ENCODE measurements at places on chromosomes 16 and 17.

GRCh38 chr16:88971371-88972097 lies 5.5 kb downstream of the CBFA2T3 start:
- DNase-seq, result no peak

DNA sequence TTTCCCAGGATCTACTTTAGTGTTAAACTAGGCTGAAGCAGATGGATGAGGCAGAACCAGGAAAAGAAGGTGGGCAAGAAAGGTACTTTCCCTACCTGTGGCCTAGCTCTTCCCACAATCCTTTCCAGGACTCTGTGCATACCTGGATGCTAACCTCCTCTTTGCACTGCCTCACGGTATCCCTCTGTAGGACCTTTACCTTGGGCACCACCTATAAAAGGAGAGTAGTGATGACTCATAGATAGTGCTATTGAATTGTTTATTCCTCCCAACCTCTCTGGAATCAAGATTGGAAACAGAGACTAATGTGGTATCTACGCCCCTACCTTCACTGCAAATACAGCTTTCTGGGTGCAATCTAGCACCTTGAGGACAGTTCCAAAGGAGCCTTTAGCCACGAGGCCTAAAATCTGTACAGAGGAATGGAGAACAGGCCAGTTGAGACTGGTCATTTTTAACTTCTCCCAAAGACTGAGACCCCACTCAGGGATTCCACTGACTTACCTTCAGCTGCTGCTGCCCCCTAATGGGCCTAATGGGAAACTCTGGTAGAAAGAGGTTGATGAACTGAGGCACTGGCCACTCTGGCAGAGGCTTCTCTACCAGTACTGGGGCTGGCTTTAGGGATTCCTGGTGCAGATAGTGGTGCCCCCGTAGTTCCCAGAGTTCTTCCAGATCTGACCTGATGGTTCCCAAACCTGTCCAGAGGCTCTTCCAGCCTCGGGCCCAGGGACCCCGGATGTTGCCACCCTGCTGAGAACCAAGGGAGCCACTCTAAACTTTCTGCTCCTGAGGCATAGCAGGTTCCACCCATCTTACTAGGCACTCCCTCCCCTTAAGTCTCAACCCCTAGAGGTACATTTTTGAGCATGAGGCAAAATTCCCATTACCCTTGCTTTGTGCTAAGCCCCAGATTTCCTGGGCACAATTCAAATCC lies 781 bp downstream of the RSKR start:
- peak; percentile 24 for DNase-seq

DNA sequence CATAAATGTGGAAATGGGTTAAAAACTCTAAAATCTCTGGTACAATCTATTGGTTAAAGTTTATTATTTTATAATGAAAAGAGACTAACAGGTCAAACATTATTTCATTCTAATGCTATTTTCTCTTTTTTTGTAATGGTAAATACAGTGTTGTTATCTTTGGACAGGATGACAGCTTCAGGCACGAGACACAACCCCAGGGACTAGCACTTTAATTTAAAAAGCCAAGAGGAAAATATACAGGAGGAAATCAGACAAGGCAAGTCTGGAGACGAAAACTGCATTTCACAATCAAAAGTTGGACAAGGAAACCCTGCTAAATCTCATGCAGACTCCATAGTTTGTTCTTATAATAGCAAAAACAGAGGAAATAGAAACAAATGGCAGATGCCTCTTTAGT lies 589.1 kb upstream of the CDH8 start:
- no peak for DNase-seq

- no peak for DNase-seq
Observed at GRCh38 chr17:2082003-2082781, 27.3 kb downstream of the HIC1 start.

- no peak for DNase-seq
Observed at GRCh38 chr16:2970563-2970962, 1.4 kb downstream of the PAQR4 start.

DNA sequence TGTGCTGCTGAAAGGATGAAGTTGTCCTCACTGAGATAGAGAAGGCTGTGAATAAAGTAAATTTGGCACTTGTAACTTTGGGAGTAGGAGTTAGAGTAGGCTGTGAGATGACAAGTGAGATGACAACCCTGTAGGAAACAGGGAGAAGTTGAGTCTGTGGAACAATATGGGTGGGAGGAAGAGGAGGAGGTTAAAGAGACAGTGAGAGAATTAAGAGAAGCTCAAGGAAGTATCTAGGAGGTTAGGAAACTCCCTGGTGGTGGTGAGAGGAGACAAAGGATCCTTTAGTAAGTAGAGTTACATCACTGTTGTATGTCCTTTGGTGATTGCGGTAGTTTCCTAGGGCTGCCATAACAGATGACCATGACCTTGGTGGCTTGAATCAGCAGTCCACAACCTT lies 10.7 kb upstream of the HSD17B2 start:
- no peak for DNase-seq

DNA sequence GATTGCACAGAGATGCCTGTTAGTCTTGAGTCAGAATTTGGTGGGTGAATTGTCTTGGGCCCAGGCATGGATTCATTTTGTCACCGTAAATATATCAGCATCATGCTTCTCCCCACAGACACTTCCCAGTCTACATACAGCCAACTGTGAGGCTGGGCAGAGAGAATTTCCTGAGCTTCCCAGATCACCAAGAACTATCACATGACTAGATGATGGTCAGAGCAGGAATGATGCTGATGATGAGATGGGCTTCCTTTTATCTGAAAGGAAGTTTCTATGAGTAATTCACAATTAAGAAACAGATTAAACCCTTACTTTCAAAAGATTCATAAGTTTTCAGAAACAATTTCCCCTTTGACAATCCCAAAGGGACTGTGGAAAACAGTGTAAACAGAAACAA lies 323 bp upstream of the KRTAP9-9 start:
- DNase-seq, result no peak

DNA sequence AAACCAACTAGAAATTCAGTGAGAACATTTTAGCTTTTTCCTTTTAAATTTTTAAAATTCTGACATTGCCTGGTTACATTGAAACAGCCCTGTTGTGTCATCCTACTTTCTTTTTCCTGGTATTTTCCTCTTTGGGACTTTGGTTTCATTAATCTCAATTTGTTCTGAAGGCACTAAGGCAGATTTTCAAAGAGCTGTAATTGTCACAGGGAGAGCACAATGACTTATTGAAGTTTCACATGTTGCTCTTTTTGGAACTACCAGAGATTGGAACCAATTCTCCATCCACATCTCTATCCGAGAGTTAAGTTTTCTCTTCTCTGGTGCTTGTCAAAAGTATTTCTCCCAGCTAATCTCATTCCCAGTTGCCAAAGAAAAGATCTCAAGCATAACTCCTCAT lies 144.7 kb upstream of the TBX2 start:
- DNase-seq, result no peak

DNA sequence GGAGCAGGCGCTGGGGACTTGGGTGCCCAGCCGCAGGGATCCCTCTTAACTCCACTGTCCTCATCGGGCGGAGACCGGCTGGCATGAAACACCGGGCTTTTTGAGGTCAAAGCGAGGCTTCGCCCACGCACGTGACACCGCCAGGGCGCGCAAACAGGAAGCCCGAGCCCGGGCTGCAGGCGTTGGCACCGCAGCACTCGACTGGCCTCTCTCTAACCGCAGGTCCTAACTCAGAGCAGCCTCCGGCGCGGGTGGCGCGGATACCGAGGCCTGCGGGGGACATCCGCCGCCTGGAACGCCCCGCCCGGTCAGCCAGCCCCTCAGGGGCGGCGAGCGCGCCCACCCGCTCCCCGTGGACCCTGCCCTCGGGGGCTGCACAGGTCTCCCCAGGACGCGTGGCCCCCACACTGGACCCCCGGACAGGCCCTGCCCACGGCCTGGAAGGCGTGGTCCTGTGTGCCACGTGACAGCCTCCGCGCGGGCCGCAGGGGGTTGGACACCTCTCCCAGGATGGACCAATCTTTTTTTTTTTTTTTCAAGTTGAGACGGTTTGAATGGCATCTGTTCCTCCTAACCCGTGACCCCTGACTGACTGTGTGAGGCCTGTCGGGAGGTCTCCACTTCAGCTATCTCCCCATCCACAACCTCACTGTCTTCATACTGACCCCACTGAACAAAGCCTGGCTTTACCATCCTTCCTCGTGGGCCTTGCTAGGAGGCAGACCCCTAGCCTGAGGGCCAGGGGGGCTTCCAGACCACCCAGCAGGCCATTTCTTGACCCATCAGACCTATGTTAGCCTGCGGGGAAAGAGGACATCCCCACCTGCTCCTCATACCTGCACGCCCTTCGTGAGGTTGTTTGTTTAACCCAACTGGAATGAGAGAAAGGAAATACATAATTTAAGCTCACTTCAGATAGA lies 8.4 kb upstream of the SLC47A2 start:
- DNase-seq, result no peak

- no peak for DNase-seq
Observed at GRCh38 chr16:9176547-9177418, 85.3 kb downstream of the HAPSTR1 start.

- DNase-seq, result no peak
Observed at GRCh38 chr16:67656344-67657016, 3.6 kb downstream of the ACD start.

GRCh38 chr16:89690392-89690901 lies 4.0 kb downstream of the CDK10 start:
- no peak for DNase-seq

DNA sequence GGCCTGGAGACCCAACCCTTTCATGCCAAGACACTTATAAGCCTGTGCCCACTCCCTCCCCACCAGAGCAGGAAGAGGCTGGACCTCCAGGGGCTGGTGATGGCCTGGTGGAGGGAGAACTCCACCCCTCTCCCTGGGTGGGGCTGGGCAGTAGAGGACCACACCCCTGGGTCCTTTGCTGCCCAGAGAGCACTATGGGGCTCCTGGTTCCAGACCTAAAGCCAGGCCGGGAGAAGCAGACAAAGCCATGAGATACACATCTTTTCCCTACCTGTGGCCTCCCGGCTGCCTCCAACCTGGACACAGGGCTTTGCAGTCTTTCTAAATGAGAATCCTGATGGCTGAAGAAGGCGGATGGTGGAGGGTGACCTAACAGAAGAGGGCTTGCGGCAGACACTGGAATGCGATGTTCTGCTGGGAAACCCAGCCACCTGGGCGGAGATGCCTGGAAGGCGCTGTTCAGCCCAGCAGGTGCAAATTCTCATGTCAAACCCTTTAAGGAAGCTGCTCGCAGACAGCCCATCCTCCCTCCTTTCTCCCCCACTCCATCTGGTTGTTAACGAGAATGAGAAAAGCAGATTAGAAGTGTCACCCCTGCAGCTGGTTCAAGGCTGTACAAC lies 43.9 kb upstream of the KIFC3 start:
- DNase-seq, result no peak

- DNase-seq, result peak; percentile 71
Observed at GRCh38 chr16:20611975-20612481, 35.9 kb upstream of the ACSM2B start.

DNA sequence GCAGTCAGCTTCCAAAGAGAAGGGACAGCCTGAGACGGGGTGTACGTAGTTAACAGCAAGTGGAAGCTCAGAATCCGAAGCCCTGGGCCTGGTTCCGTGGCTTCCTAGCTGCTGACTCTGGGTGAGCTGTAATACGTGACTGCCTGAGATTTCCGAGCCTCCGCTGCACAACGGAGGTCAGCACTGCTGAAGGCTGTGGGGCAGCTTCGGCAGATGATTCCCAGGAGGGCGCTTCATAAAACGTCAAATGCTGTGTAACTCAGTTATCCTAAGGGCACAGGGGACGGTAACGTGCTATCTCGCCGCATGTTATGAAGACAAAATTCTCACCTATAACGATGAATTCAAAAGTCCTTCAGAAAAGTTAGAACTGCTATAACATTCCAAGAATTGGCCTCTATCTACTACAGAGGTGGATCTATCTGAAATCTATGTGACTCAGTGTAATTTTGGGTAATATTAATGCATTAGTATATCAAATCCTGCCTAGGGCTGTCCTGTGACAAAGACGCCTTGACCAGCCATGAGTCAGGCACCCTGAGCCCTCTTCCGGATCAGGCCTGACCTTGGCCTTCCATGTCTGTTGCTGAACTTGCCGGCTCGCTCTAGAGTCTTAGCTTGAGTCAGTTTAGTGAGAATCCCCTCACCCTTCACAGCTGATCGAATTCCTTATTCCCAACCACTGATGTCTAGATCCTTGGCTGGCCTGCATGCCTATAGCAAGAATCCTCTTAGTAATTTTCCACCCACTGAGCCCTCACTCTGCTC lies 43.5 kb downstream of the MARF1 start:
- no peak for DNase-seq

GRCh38 chr17:81245024-81245664 lies 6.0 kb downstream of the NDUFAF8 start:
- DNase-seq, result no peak

DNA sequence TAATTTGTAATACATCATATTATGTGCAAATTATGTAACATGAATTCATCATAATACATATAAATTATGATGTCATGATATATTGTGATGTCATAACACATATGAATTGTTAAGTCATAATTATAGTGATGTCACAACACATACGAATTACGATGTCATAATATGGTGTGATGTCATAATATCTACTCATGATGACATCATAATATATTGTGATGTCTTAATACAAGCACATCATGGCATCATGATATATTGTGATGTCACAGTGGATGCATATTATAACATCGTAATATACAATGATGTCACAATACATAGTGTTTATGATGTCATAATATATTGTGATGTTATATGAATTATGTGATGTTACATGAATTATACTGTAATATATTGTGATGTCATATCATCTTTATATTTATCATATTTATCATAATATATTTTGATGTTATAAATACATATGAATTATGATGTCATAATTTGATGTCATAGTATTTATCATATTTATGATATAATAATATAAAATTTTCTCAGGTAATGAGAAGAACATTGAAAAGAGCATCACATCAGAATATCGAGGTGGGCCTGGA lies 1793.0 kb downstream of the TP53TG3F start:
- DNase-seq, result no peak

DNA sequence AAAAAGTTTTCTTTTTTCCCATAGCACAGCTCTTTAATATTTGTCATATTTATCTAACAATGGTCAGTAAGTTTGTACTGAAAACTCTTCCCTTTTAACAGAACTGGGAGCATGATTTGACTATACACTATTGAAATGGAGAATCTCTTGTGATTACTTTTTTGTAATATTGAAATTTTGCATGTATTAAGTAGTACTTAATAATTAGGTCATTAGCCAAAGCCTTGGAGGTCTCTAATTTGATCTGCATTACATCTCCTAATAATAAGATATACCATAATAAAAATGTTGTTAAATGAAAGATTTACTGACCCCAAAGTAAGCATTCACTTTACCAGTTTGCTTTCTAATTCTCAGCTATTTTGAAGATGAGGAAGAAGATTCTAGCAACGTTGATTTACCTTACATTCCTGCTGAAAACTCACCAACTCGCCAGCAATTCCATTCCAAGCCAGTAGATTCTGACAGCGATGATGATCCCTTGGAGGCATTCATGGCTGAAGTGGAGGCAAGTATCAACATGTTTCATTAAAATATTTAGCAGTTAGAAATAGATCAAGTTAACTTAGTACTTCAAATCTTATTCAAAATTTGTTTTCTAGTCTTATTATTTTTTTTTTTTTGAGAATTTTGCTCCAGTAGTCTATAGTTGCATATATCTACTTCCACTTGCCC lies 18.2 kb downstream of the DDX42 start:
- no peak for DNase-seq

GRCh38 chr17:37344519-37344918 lies 31.3 kb upstream of the C17orf78 start:
- no peak for DNase-seq

GRCh38 chr16:86827521-86827920 lies 249.2 kb downstream of the FOXL1 start:
- no peak for DNase-seq
